ENCODE measurements at places on chromosomes 11 and 22.

GRCh38 chr11:92550411-92550810 lies 325.8 kb downstream of the FAT3 start:
- DNase-seq: no peak

DNA sequence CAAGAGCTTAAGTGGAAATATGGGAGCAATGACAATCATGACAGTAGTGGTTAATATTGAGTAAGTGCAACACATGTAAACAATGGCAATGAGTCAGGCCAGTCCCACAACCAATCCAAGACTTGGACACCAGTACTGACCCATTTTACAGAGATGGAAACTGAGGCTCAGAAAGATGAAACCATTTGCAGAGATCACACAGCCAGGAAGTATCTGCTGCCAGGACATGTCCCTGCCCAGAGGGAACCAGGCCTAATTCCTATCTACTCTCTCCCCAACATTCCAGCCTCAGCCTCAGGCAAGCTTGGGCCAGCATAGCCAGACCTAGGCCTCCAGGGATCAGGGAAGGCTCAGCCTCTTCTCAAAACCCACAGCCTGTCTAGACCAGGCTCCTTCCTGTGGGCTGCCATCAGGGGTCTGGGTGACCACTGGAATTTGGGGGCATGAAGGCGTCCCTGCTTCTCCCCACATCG lies 395.1 kb downstream of the MN1 start:
- no peak for DNase-seq

DNA sequence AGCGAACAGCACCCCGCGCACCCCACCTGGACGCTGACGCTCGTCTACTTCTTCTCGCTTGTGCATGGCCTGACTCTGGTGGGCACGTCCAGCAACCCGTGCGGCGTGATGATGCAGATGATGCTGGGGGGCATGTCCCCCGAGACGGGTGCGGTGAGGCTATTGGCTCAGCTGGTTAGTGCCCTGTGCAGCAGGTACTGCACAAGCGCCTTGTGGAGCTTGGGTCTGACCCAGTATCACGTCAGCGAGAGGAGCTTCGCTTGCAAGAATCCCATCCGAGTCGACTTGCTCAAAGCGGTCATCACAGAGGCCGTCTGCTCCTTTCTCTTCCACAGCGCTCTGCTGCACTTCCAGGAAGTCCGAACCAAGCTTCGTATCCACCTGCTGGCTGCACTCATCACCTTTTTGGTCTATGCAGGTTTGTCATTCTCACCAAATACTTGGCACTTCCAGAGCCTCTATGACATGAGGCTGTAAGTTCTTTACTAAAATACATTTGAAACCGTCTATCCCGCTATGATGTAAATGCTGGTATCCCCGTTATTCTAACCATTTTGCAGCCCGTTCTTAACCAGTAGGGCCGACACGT lies 535 bp downstream of the AQP11 start:
- DNase-seq: no peak

GRCh38 chr11:128595775-128596174 lies 8.4 kb upstream of the ETS1 start:
- DNase-seq: no peak

DNA sequence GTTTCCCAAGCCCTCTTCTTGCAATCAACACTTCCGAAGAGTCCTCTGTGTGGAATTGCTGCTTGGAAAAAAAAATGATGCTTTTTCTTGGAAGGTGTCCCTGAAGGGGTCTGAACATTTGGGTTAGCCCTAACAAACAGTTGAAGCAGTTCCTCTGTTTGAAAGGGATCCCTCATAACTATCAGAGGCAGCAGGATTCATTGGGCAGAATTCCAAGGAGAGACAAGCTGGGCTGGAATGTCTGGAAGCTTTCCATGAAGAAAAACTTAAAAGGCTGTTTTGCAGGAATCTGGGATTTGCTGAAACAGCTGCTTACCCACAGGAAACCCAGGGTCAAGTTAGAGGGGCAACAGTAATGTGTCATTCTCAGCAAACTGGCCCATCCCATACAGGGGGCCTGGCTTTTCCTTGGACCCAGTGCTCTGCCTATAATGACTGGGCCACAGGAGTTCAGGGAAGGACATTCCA lies 3.1 kb downstream of the CSNK2A3 start:
- no peak for DNase-seq

- DNase-seq: no peak
Measured at GRCh38 chr11:74709175-74709574, 22.1 kb downstream of the CHRDL2 start.

- DNase-seq: no peak
Measured at GRCh38 chr22:24440718-24441405, 13.5 kb downstream of the ADORA2A start.

DNA sequence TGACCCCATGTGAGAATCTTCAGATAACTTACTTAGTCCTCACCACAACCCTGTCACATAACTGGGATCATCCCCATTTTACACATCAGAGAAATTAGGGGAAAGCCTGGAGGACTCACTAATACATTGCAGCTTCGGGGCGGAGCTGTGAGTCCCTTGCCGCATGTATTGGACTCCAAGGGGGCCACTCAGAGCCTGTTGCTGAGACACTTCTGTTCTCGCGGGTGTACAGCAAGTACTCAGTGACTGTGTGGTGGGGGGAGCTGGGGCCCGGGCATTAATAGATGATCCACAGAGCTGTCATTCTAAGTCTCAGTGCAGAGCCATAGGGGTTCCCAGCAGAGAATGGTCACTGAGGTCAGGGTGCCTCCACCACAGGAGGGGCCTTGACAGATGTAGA lies 13.5 kb downstream of the OAF start:
- no peak for DNase-seq

DNA sequence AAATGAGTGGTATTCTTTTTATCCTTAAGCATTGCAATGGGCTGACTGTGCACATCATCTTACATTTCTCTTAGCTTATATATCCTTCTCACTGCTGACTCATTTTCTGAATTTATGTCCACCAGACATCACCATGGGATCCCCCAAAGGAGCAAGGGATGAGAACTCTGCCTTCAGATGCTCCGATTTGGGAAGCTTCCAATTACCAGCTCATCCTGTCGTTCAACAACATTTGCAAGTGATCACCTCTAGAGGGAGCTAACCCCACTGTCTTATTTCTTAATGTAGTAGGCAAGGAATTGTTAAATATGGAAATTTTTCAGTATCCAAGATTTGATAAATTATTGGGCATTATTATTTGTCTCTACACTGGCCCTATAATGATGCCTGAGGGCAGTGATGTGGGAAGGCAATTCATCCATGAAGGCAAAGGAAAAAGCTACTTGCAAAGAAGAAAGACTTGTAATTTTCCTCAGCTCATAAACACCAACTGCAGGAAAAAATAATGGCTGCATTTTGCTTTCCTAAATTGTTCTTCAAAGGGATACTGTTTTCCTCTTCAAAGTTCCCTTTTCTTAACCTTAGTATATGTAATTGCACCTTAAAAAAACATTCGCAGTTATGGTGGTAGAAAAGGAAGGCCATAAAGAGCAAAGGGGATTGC lies 102.4 kb upstream of the FSHB start:
- DNase-seq: no peak

DNA sequence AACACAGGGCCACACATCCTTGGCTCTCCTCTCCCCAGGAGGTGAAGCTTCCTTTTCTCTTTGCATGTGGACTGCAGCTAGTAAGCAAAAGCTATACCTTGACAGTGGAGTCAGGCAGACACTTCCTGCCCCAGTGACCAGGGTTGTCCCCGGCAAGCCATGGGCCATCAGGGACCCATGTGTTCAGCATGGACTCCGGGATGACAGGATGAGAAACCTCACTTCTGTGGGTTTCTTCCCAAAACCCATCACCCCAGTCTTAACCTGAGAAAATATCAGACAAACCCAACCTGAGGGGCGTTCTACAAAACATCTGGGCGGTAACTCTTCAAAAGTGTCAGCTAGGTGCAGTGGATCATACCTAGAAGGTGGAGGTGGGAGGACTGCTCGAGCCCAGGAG lies 40.2 kb downstream of the GNB1L start:
- no peak for DNase-seq

DNA sequence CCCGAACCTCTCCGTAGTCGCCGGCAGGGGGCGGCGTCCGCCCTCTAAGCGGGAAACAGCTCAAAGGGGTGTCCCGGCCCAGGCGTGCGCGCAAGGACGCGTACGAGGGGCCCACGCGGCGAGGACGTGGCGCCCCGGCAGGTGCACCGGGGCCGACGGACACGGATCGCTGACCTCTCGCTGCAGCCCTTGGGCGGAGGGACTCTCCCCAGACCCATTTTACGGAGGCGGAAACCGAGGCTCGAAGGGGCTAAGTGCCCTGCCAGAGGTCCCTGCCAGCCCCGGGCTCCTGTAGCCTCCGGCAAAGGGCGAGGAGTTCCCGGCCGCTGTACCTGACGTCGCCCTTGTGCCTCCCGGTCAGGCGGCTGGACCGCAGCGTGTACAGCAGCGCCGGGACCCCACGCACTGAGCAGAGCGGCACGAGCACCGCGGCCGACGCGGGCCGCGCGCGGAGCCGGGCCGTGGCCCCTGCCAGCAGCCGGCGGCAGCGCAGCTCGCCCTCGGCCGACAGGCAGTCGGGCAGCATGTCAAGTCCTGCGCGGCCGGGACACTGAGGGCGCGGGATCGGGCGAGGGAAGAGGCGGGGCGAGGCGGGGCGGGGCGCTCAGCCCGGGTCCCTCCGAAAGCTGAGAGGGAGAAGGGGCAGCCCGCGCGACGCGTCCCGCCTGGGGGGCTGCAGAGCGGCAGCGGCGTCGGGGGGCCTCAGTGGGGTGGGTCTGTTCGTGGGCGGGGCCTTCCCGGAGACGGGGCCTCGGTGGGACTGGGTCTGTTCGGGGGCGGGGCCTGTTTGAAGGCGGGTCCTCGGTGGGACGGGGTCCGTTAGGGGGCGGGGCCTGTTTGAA lies at the start of gene NUDT8:
TSS of gene NUDT8 (minus strand) at position 552 of the 842 bp plus-strand sequence. CDS start at position 526, 26 bp downstream.
- DNase-seq: no peak

- no peak for DNase-seq
Measured at GRCh38 chr11:79040348-79040747, 400.5 kb downstream of the TENM4 start.

DNA sequence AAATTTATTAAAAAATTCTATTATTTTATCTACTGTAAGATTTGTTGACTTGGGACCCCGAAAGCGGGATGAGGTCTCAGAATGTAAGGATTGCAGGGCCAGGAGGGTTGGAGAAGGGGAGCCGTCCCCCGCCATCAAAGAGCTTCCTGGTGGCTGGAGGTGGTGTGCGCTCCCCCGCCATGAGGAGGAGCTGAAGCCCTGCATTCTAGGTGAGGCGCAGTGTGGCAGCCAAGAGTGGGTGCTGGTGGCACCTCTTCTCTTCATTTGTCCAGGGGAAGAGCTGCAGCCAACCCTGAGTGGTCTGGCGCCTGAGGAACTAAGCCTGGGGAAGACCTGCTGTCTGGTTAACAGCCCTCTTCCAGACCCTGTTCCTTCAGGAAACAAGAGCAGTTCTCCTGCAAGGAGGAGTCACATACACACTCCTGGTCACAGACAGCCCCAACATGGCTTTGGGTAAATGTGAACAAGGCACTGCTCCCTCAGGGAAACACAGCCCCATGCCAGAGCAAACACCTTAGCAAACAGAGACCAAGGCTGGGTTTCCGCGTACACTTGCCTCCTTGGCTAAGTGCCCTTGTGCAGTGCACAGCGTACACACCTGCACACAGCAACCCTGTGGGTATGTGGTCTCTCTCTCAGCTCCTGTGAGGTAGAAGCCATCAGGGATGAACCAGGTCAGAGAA lies 17.3 kb downstream of the RTN4RL2 start:
- DNase-seq: no peak

DNA sequence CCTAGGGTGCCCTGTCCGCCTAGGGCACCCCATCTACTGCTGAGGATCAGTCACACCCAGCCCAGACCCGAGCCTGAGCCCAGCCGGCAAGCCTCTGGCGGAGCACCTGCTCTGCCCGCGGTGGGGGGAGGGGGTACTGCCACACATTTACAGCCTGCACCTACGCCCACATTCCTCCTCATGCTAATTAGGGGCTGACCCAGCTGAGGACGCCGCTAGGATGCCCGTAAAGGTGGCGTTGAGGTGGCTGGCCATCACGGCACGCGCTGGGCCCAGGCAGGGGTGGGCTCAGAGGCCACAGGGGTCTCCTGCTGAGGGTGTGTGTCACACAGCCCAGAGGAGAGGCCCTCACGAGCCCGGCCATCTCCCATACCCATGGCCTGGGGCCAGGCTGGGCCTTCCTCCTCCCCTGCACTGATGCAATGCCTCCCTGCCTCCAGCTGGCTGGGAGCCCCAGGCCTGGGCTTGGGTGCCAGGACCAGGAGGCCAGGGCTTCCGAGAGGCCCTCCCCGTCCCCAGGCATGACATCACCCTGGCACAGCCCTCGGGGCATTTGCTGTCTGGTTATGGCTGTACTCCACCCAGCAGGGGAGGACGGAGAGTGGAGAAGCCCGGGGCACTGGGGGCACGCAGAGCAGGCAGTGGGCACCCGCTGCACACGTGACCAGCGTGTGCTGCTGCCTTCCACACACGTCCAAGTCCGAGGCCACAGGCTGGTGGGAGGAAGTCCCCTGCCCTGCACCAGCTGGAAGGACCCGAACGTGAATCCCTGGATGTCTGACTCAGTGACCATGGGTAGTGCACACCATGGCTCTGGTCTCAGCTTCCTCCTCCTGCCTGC lies 12.7 kb downstream of the DUSP8 start:
- DNase-seq: peak; percentile 41

- no peak for DNase-seq
Measured at GRCh38 chr11:33060271-33060670, 20.9 kb downstream of the TCP11L1 start.

GRCh38 chr22:19492504-19493174 lies 12.9 kb downstream of the CDC45 start:
- DNase-seq: no peak
